ENCODE measurements at places on chromosomes 16 and 17.
A peak's percentile ranks its signal among the peaks of the same experiment; 100 is the strongest.

GRCh38 chr17:7897773-7898172, 9.2 kb downstream of the CHD3 start:
- DNase-seq: peak; percentile 48

DNA sequence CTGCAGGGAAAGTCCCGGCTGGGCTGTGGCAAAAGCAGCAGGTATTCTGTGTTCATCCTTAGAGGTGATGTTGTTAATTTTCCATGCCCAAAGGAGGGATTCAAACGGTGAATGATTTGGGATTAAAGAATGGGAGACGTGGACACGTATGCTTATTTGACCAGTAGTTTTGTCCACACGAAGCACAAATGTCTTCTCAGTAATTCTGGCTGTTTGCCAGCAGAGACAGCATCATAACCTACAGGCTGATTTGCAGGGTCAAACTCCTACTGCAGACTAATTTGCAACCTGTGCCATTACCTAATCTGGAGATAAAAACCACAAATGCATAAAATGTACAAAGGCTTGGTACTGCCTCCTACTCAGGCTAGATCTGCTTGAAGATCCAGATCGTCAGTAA, 14.1 kb downstream of the MTHFSD start:
- no peak for DNase-seq

GRCh38 chr16:72511171-72511570, 339.2 kb upstream of the PMFBP1 start:
- DNase-seq: no peak

GRCh38 chr16:50841081-50841886, 99.4 kb downstream of the CYLD start:
- no peak for DNase-seq

DNA sequence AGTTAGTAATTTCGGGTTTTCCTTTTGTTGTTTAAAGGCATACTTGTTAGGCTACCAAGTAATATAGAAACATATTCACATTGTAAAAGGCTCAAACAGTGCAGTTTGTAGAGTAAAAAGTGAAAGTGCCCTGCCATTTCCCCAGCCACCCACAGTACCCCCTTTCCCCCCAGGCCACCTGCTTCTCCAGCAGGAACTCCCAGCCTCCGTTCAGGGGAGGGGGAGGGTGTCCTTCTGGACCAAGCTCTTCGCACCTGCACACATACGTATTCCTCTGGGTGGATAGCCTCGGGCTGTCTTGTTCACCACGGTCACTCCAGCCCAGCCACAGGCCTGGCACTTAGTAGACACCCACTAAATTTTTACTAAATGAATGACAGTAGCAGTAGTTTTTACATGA, 144.5 kb downstream of the CLEC16A start:
- DNase-seq: no peak

DNA sequence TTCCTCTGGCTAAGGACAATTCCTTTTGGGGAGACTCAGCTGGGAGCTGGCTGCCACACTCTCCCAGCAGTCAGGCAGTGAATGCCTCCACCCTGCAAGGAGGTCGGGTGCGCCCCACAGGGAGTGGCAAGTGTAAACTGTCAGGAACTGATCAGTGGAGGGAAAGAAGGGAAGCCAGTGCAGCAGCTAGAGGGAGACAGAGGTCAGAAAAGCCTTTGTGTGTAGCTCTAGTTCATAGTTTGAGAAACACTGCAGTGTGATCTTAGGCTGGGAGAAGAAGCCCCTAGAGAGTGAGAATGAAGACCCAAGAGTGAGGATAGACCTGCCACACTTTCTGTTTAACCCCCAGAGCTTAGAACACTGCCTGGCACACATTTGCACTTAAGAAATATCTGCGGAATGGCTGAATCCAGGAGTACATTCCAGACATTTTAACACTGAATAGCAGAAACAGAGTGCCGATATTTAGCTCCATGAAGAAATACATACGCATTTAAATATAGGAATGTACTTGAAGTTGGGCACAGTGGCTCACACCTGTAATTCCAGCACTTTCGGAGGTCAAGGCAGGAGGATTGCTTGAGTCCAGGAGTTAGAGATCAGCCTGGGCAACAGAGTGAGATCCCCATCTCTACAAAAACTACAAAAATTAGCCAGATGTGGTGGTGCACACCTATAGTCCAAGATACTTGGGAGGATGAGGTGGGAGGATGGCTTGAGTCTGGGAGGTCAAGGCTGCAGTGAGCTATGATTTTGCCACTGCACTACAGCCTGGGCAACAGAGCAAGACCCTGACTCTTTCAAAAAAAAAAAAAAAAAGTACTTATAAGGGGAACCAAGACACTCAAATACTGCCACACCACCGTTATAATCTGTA, 11.1 kb upstream of the SLC5A11 start:
- peak; percentile 59 for DNase-seq

GRCh38 chr17:4949321-4950074, 1.2 kb upstream of the PFN1 start:
- DNase-seq: peak; percentile 78

- DNase-seq: no peak
Measured at GRCh38 chr16:74249846-74250245, 46.8 kb upstream of the PSMD7 start.

DNA sequence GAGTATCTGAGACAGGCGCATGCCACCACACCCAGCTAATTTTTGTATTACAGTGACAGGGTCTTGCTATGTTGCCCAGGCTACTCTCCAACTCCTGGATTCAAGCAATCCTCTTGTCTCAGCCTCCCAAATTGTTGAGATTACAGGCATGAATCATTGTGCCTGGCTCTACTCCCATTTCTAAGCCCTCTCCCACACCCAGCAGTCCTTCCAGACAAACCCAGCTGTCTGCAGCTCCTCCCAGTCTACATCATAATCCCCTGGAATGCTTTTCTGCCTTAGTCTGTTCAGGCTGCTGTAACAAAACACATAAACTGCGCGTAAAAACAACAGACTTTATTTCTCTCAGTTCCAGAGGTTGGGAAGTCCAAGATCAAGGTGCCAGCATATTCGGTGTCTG, 144.5 kb downstream of the GRIN2A start:
- DNase-seq: no peak

GRCh38 chr17:51707216-51707615, 446.9 kb downstream of the UTP18 start:
- no peak for DNase-seq

GRCh38 chr16:11240636-11241473, 15.1 kb downstream of the SOCS1 start:
- DNase-seq: no peak

GRCh38 chr16:30561089-30561816, 3.1 kb upstream of the ZNF764 start:
- DNase-seq: no peak

DNA sequence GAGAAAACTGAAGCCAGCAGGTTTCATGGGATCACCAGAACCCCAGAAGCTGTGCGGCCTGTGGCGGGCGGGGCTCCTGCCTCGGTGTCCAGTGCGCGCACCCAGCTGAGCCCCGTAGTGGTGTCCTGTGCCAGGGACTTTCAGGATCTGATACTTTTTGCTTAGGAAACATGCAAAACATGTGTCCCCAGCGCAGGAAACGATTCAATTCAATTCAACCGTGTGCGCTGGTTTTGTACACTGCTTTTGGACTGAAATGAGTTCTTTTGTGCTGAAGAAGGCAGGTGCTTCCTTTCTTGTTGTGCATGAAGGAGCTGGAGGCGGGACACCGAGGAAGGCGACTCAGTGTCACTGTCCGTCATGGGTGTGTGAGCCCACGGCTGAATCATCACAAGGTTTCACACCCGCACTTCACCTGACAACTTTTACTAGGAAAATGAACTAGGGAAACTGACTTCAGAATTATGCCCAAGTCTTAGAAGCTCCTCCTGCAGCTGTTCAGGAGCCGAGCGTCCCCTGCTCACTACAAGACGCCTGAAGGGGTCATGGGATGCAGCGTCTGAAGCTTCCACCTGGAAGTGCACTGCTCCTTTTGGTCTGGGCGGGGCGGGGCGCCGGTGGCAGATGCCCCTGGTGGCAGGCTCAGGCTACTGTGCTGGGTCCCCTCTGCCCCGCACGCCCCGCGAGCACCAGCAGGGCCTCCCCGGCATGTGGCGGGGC, 31.4 kb upstream of the ZNF750 start:
- DNase-seq: no peak

DNA sequence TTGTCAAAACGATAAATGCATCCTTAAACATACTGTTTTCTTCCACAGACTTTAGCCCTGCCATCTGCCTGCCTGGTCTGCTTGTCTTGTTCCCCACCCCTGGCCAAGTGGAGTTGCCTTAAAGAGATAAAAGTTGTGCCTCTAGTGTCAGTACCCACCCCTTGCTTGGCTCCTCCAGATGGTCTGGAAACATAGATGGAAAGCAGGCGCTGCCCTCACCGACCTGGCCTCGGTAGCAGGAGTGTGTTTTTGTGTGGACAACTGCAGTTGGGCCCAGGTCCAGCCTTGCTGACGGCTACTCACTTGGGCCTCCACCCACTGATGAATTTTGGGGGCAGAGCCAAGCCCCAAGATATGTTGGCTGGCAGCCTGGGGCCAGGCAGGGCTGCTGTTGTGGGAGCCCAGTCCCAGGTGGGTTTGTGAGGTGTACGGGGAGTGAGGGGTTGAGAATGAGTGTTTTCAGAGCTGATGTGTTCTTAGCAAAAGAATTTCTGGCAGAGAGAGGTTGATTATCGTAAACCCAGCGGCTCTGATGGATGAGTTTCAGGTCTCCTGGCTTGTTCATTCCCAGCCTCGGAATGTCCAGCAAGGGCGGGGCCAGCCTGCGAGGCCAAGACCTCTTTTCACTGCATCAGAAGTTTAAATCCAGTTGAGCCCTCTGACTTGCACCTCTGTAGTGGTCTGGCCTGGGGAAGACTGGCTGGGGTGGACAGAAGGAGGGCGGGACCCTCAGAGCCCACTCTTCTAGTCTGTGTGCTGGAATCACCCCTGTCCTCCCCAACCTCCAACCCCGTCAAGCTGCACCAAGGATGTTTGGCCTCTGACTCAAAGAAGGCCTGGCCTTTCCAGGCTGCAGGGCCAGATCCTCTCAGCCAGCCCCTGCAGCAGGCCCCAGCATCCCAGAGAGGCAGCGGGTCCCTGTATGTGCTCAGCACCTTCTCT, 179.7 kb downstream of the RAB11FIP4 start:
- no peak for DNase-seq

GRCh38 chr16:21179126-21179982, 20.9 kb downstream of the LDAF1 start:
- no peak for DNase-seq

DNA sequence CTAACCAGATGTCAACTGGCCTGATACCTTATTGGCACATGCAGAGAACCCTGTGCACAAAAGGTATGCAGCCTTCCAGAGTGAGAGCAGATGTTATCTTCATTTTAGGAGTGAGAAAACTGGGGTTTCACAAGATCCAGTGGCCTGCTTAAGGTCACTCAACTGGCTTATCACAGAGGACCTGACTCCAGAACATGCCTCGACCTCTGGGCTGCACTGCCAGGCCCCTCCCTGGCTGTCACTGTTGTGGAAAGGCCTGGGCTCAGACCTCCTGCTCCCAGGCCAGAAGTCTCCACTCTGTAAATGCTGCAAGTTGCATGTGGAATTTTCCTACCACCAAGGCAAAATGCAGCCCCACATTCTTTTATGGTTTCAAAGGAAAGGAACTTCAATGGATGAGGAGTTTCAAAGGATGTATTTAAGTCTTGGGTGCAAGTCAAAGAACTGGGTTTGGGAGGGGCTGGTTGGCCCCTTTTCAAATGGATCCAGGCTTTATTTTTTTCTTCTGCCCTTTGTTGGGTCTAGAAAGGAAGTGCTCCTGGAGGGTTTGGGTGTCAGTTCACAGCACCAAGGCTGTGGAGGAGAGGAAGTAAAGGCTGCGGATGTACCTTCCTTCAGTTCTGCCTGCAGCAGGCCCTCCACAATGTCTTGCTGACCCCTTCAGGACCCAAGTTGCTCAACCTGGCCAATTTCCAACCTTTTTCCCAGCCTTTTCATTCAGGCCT, 30.4 kb upstream of the SMPD3 start:
- DNase-seq: no peak

Measured in RKO (cell line).